ENCODE measurements at places on chromosomes 1 and 21.

DNA sequence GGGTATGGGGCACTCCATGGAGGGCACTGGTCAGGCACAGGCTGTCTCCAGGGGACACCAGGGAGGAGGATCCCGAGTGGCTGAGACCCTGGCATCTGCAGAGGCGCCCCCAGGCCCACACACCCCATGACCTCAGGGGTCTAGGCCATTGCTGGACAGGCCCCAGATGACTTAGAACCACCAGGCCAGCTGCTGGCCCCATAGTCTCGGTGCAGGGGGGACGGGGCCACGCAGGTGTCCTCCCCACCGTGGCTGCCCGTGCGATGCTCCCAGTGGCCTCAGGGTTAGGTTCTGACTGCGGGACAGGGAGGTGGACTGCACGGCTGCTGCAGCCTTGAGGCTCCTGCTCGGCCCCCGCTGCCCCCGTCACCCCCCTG is 44.0 kb downstream of the MORN1 start:
- no peak for DNase-seq

DNA sequence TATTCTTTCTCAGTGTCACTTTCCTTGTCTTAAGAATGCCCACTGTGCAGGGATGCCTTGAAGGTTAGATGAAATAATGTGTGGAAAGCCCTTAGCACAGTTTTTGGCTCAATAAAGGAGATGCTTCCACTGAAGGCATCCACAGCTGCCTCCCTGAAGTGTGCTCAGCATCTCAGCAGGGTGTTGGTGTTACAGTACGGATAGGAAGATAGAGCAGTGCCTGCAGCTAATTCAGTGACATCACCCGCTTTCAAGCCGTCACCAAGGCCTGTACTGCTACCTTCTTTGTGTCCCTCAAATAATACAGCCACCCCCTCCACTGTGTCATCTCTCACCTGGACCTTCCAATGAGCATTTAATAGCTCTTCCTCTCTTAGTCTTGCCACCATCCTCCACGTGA is 59.0 kb downstream of the NDUFS5 start:
- DNase-seq = no peak

- DNase-seq = no peak
Observed at GRCh38 chr1:168509875-168510791, 33.7 kb downstream of the XCL2 start.

DNA sequence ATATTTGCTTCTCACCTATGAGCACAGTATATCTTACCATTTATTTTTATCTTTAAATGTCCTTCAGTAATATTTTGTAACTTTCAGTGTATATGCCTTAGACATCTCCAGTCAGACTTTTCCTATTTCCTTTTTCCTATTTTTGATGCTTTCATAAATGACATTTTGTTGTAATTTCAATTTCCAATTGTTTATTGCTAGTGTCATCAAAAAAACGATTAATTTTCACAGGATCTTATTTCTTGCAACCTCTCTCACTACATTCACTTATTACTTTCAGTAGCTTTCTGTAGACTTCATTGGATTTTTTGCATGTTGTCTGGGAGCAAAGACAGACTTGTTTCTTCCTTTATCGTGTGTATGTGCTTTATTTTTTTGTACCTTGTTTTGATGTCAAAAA is 602.4 kb downstream of the AJAP1 start:
- no peak for DNase-seq

DNA sequence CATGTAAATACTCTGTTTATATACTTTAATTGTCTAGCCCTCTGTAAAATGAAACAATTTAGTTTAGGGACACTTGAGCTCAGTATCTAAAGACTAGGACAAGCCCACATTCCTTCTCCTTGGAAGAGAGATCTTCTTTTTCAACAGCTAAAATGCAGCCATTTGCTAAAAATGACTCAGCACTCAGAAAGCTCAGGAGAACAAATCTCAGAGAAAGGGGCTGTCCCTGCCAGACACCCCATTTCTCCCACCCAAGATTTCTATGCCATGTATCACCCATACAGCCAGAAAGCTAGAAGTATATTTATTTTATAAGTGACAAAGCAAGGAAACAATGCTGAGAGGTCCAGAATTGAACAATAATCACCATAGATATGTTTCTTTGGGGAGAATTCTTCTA is 23.2 kb upstream of the PRDX6 start:
- DNase-seq = no peak

GRCh38 chr1:232459826-232460225 is 170.1 kb downstream of the SIPA1L2 start:
- DNase-seq = no peak

DNA sequence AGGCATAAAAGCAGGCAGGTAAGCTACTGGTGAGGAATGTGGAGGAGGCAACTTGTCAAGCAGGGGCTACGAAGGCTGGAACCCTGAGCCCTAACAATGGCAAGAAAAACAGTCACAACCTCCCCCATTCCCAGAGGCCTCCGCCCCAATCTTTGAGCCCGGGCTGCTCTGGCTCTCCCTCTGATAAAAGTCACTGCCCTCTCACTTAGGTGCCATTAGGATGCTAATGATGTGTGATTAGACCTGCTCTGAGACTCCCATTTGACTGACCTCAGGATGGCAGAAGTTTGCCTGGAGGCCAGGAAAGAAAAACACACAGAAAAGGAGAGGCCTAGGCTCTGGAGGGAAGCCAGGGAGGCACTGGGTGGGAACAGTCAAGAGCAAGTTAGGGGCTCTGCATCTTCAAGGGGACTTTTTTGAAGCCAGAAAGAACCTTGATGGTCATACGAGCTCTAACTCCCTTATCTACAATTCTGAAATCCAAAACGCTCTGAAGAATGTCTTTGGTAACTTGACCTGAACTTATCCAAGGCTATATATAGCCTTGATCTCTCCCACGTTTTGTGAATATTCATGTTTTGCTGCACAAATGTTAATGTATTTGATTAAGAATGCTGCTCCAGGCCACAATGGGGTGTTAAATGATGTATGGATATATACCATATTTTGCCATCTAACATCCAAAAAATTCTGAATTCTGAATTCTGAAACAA is 98.9 kb downstream of the TRABD2B start:
- DNase-seq = no peak

DNA sequence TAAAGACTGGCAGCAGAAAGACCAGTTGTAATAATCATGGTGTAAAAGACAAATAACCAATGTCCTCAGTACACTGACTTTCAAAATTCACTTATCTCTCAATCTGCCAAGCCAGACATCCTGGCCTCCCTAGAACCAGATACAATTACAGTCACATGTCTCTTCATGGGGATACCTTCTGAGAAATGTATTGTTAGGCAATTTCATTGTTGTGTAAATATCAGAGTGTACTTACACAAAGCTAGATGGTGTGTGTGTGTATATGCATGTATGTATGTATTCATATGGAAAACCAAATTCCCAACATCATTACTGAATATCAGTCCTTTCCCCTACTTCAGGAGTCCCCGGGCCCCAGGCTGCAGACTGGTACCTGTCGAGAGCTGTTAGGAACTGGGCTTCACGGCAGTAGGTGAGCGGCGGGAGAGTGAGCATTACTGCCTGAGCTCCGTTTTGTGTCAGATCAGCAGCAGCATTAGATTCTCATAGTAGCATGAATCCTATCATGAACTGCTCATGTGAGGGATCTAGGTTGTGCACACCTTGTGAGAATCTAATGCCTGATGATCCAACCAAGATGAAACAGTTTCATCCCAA is 65.3 kb upstream of the ZNF326 start:
- DNase-seq = no peak

DNA sequence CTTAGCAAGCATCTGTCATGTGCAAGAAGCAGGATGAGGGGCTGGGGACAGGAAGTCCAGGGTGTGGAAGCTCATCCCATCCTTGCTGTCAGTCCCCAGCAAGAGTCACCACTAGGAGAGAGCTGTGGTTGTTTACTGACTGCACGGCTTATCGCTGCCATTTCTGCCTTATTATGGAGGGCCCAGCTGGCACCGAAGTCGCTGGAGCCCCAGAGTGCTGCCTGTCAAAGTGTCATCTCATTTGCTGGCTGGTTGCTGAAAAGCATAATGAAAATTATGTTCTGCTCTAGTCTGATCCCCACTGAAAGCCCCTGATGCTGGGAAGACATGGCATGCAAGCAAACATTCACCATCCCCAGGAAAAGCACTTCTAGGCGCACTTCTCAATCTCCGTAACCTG is 642.7 kb downstream of the NPHP4 start:
- no peak for DNase-seq

GRCh38 chr1:172931761-172932160 is 119.0 kb downstream of the TNFSF18 start:
- no peak for DNase-seq

DNA sequence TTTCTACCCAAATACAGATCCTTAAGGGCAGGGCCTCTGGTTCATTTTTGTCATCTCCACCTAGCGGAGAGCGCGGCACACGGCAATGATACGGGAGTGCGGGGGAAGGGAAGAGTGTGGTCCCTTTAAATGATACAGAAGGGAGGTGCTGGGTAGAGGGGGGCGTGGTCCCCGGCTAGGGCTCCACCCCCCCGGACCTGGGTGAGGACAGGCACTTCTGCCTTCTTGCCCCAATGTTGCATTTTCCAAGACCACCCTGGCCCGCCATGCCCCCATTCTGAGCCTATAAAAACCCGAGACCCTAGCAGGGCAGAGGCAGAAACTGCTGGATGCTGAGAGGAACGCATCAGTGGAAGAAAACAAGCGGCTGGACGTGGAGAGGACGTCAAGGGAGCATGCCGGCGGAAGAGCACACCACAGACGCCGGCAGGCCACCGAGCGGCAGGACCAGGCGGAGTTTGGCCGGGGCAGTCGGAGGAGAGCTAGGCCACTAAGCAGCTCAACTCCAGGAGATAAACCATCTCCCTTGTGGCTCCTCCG is 30.0 kb downstream of the LRRC3 start:
- no peak for DNase-seq

All from activated CD4-positive, CD25-positive, alpha-beta regulatory T cell (primary cell).